ENCODE measurements at places on chromosomes 7 and 10.

DNA sequence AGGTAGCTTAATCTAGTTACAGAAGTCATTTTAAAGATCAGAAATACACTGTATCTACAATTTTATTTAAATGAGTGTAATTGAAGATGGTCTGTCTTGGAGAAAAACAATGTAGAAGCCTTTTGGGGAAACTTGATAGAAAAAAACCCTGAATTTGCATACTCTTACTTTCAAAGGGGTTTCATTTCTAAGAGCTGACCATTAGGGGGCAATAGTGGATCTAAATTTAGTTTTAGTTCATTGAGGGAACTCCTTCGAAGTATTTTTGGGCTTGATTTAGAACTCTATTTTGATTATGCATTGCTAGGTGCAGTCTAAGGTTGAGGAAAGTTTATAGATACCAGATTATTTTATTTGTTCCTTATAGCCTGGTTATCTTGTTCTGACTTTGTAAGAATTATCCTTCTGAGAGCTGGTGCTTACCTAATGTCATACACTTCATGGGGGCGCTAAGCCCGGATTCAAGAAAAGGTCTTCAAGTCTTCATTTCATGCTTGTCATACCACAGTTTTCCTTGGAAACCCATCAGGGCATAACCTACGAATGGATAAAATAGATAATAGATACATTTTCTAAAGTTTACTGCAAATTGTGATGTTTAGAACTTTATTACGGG, 69.1 kb upstream of the MXI1 start:
- peak; percentile 17 for DNase-seq

DNA sequence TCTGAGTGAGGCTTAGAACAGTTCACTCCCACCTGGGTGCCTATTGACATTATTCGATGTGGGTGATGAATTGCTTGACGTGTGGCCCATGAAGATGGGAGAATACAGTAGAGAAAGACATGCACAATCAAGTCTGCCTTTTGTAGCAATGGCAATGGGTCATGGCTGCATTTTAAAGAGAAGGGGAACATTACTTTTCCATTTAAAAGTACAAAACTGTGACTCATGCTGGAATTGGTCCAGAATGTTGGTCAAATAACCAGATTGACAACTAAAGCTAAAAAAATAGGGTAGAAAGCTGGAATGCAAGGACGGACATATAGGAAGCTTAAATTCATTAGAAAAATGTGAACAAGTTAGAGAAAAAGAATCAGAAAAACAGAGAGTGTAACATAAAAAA, 104.1 kb upstream of the SLC25A13 start:
- no peak for DNase-seq

GRCh38 chr10:130471486-130471885, 335.3 kb downstream of the GLRX3 start:
- DNase-seq, result no peak

DNA sequence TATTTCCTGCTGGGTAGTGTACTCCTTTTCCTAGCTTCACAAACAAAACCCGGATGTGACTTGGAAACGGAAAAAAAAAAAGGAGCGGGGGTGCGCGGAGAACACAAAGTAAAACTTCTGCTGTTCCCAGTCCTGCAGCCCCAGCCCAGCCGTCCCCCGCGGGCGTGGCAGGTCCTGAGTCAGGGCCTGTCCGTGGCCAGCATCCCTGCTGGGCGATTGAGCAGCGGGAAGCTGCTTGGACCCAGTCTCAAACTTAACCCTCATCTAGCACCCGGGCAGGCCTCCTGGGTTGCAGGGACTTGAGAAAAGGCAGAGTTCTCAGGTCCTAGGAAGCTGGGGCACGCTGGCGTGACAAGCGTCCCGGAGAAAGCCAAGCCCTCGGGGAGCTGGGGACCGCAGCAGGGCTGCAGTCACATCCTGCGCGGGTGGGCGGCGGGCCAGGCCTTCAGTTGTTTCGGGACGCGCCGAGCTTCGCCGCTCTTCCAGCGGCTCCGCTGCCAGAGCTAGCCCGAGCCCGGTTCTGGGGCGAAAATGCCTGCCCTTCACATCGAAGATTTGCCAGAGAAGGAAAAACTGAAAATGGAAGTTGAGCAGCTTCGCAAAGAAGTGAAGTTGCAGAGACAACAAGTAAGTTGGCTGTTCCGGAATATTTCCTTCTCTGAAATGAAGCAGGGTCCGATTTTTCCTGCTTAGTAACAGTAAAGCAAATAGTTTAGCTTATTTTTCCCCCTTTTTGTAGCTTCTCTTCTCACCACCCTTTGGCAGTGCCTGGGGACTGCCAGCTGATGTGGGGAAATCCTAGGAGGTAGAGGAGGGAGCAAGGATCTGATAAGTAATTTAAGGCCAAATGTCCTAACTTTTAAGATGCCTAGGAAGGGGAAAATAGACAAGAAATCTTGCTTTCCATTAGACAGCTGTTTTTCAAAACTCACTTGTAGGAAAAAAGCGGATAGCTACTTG, at the start of gene GNG11:
TSS of gene GNG11 (plus strand) at position 129 of the 960 bp plus-strand sequence. CDS start at position 532, 403 bp downstream.
- DNase-seq, result no peak

GRCh38 chr10:113142601-113143362, 192.7 kb downstream of the TCF7L2 start:
- DNase-seq, result no peak

GRCh38 chr7:100221231-100221718, 1.5 kb downstream of the PVRIG start:
- no peak for DNase-seq

- DNase-seq, result peak; percentile 92
These were observed 34.2 kb downstream of the CYP17A1 start for GRCh38 chr10:102802920-102803534.
